ENCODE measurements at places on chromosomes 16 and 17. TPM values are rescaled to one million over a fixed set of nuclear protein-coding genes. Genes with fewer than 3 reads are reported as not detected.

ACSM2A gene
- total RNA-seq = not detected

GRB7 gene
- not detected for total RNA-seq

DLX3 gene
- 0.15 TPM for total RNA-seq

TOX3 gene
- total RNA-seq = not detected

MAPK7 gene
- 15.1 TPM for total RNA-seq

CSHL1 gene
- total RNA-seq = not detected

DNA sequence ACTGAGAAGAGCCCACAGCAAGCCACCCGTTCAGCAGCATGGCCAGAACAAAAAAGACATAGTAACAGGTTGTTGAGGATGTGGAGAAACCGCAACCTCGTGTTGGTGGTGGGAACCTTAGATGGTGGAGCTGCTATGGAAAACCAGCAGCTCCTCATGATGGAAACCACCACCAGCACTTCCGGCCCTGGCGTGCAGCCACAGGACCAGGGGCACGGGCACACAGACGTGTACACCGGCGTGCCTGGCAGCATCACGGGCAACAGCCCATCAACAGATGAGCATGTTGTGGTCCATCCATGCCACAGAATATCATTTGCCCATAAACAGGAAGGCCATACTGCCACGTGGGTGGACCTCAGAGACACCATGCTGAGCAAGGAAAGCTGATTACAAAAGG is 11.9 kb downstream of the CTU2 start:
- H3K36me3 ChIP-seq = peaks cover 39% of the 10 kb centered on the region
- no peak for DNase-seq
- no peak overlapping the region for H3K4me3 ChIP-seq
- H3K4me1 ChIP-seq = no peaks in the 10 kb centered on the region
- no peaks in the 10 kb centered on the region for H3K27me3 ChIP-seq

DNA sequence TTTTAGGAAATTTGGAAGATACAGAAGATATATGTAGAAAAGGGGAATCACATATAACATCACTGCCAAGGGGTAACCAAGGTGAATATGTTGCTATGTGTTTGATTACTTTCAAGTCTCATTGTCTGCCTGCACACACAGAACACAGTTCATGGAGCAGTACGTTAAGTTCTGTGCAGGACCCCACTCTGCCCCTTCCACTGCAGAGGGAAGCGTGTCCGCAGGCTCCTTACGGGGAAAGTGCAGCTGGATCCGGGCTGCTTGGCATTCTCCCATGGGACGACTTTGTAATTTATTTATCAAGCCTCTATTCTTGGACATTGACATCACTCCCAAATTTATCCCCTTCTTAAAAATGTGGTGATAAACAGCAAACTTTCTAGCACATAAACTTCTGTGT is 226.8 kb downstream of the FOXL1 start:
- no peaks in the 10 kb centered on the region for H3K4me1 ChIP-seq
- no peaks in the 10 kb centered on the region for H3K27me3 ChIP-seq
- DNase-seq = no peak
- no peaks in the 10 kb centered on the region for H3K36me3 ChIP-seq

GRCh38 chr16:80804526-80805383 is at the start of gene CDYL2:
Gene CDYL2, minus strand, starts transcription at chr16:80804598. Its CDS starts 425 bp downstream, at chr16:80804173.
- no peaks in the 10 kb centered on the region for H3K36me3 ChIP-seq
- H3K4me1 ChIP-seq = no peaks in the 10 kb centered on the region

DNA sequence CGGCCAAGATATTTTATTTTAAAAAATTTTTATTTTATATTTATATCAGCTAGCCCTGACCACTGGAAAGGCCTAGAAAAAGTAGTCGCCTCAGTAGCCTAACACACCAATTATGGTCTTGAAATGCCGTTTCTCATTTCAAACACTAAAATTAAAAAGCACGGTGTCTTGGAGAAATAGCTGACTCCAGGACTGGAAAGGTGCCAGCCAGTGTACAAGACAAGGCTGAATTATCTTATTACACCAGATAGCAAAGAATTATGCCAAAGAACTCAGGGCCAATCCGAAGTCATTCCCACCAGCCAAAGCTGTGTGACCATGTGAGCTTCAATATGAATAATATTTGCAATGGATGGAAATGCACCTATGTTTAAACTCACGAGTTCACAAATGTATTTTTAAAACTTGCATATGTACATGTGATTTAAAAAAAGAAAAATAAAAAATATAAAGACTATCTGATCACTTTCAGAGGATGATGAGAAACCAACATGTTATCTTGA is 19.9 kb upstream of the ATP2C2 start:
- H3K36me3 ChIP-seq = no peaks in the 10 kb centered on the region
- no peak for DNase-seq
- no peaks in the 10 kb centered on the region for H3K27me3 ChIP-seq
- no peak overlapping the region for H3K4me3 ChIP-seq
- H3K27ac ChIP-seq = no peak overlapping the region

- no peak overlapping the region for H3K27ac ChIP-seq
- no peaks in the 10 kb centered on the region for H3K4me1 ChIP-seq
- DNase-seq = no peak
- peaks cover 19% of the 10 kb centered on the region for H3K27me3 ChIP-seq
- no peaks in the 10 kb centered on the region for H3K36me3 ChIP-seq
Measured at GRCh38 chr16:73052576-73052975, 4.6 kb upstream of the ZFHX3 start.

GRCh38 chr16:48280546-48280945 is 33.2 kb upstream of the ABCC11 start:
- no peak overlapping the region for H3K4me3 ChIP-seq
- no peak overlapping the region for H3K27ac ChIP-seq
- peaks cover 3% of the 10 kb centered on the region for H3K4me1 ChIP-seq
- peaks cover 8% of the 10 kb centered on the region for H3K36me3 ChIP-seq
- H3K27me3 ChIP-seq = no peaks in the 10 kb centered on the region

GRCh38 chr17:67218385-67218950 is 26.5 kb downstream of the HELZ start:
- peaks cover 24% of the 10 kb centered on the region for H3K36me3 ChIP-seq
- H3K4me1 ChIP-seq = peaks cover 19% of the 10 kb centered on the region
- no peak overlapping the region for H3K27ac ChIP-seq
- H3K4me3 ChIP-seq = no peak overlapping the region
- DNase-seq = no peak
